Stimulated activated CD4-positive, alpha-beta T cell treated with anti-CD3 and anti-CD28 coated beads, Interleukin-1b, Interleukin-23, amount 100 ng/mL, for 4 hours (primary cell): ENCODE measurements at places on chromosomes 1 and 21.

- no peak for DNase-seq
Measured at GRCh38 chr1:192669174-192669573, 33.2 kb downstream of the RGS13 start.

DNA sequence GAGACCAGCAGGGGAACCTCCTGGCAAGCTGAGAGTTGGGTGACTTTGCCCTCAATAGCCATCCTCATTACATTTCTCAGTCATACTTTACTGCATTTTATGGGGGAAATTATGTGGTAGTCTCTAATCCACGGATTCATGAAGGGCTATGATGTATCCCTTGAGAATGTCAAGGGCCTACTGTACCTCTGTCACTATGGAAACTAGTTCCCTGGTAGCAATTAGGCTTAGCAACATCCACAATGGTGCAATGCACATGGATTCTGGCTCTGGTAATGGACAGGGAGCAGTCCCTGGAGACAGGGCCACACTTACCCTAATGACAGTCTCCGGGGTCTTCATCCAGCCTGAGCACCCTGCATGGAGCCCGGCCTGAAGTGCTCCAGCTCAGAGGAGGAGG lies 26.5 kb downstream of the LRRN2 start:
- DNase-seq: no peak

GRCh38 chr1:152160576-152160975 lies 1.5 kb upstream of the RPTN start:
- no peak for DNase-seq

DNA sequence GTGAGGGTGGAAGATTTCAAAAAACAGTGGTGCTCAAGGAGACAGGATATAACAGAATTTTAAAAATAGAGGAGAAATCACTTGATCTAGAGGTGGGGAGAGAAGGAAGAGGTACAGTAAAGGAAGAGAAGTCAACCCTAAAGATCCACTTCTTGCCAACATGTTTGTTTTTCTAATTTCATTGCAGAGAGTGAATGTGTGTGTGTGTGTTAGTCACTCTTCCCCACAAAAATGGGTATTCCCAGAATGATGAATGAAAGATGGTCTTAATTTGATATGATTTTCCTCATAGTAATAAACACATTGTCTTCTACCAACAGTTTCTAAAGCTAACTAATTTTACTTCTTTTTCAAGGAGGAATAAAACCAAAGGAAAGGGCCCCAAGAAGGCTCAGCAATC lies 74.2 kb upstream of the NGF start:
- DNase-seq: no peak

GRCh38 chr1:18484721-18485120 lies 4.0 kb downstream of the KLHDC7A start:
- no peak for DNase-seq

DNA sequence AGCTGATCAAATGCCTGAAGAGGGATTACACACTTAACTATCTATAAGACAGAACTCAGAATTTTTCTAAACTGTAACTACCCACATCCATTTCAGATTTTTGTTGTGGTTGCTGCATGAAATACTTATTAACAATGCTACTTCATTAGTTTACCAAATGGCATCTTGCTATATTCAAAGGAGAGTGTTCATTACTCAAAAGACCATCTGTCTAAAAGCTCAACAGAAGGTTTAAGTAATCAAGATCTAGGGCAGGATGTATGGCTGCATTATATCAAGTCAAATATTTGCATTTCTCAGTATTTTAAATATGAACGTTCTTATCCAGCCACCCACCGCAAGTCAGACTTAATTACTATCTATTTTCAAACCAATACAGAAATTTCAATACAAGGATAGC lies 79.9 kb downstream of the SIPA1L2 start:
- no peak for DNase-seq

- no peak for DNase-seq
Measured at GRCh38 chr1:171841931-171842761, 848 bp downstream of the DNM3 start.

- DNase-seq: no peak
Measured at GRCh38 chr1:3727042-3727824, 25.0 kb upstream of the CCDC27 start.

DNA sequence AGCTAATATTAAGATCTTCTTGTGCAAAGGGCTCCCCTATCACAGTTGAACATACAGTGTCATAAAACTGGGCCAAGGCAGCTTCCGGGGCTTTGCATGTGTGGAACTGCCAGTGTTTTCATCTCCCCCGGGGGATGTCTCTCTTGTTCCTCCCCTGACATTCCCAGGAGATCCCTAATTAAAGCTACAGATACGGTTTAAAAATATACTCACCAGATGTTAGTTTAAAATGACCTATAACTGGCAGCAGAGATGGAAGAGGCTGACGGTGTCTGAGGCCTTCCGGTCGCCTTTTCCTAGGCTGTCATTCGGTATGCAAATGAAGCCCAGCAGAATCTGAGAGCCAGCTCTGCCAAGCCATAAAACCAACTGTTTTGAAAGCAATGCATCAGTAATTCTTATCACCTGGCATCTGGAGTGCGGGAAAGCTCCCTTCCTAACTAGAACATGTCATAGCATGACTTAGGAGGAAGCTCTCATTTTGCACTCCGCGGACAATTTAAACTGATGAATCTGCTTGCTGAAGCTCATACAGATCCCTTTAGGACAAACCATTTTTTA lies 436.5 kb upstream of the VAMP3 start:
- DNase-seq: no peak

DNA sequence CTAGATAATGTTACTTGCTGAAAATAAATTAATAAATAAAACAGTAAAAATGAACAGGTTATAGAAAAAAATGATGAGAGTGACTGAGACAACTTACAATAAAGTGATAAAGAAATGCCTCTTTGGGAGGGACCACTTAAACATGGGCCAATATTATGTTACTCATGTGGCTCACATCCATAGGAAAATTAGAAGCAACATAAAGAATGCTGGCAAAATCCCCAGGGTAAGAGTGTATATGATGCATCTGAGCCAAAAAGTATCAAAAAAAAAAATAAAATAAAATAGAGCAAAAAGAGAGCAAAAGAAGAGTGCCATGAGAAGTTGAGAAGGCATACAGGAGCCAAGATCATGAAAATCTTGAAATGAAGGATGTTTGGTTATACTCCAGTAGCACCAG lies 818.0 kb downstream of the LTN1 start:
- DNase-seq: no peak

DNA sequence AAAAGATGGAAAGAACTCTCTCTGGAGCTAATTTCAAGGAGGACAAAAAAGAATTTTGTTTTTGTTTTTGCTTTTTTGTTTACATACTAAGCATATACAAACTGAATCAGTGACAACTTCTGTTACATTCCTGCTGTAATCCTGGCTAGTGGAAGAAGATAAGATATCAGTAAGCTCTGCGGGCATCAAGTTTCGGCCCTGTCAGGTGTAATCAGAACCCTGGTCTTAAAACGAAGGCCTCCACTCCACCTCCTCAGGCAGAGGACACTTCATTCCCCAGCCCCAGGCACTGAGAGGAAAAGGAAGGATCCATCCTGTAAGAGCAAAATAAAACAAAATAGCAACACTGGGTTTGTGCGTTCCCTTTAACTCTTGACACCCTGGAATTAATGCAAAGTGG lies 88.9 kb upstream of the ARHGAP29 start:
- DNase-seq: no peak

GRCh38 chr1:210445485-210445884 lies 116.8 kb downstream of the HHAT start:
- DNase-seq: no peak

DNA sequence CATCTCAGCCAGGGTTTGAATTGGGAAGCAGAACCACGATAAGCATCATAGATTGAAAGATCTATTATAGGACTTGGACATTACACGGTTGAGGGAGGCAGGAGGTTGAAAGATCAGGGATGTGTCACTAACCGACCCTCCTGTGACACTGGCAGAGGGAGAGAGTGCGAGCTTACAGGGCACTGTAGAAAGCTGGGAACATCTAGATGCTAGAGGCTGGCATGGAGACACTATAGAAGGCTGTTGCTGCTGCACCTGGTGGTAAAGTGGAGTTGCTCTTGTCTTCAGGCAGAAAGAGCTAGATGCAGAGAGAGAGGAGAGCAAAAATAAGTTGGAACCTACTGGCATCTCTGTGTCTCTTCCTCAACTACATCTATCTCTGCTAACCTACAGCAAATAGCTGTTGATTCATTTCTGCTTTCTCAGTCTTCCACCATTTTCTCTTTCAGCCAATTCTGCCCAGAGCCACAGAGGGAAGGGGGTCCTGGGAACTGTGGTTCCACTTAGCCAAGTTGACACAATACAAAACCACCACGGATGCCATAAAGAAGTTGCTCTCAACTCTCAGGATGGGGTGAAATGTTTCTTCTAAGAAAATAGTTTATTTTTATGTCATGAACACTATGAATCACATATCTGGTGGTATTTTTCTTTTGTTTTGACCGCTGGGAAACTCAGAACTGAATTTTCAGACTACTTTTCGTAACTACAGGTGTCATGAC lies 155.9 kb downstream of the ZNF281 start:
- no peak for DNase-seq

- no peak for DNase-seq
Measured at GRCh38 chr1:159987186-159987585, 33.1 kb upstream of the SLAMF9 start.

DNA sequence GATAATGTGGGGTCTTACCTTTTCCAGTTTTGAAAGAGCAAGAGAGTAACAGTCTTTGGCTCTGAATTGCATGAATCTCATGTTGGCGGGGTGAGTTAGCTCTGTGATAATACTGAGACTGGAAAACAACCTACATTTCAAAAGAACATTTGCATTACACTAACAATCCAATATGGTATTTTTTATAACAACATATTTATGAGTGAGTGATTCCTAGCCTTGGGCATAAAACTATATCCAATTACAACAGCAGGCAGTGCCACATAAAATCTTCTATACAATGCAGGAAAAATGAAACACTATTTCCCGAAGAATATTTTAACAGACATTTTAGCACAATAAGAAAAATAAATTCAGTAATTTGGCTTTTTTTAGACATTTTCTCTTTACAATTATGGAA lies 303.0 kb downstream of the KCNT2 start:
- DNase-seq: no peak

DNA sequence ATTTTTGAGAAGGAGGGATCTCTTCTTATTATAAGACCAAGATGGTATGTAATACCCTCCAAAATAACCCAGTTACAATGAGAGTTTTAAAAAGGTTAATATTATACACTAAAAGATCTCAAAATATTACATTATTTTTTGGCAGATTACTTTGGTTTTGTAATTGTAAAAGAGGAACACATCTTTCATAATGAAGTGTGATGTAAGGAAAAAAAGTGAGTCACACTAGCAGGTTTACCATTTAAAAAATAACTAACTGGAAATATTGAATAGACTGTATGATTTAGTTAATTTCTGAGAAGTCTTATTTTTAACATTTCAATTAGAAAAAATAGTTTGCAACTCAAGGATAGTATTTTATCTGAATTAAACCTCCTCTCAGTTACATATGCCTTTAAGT lies 1.1 kb downstream of the F5 start:
- DNase-seq: no peak

DNA sequence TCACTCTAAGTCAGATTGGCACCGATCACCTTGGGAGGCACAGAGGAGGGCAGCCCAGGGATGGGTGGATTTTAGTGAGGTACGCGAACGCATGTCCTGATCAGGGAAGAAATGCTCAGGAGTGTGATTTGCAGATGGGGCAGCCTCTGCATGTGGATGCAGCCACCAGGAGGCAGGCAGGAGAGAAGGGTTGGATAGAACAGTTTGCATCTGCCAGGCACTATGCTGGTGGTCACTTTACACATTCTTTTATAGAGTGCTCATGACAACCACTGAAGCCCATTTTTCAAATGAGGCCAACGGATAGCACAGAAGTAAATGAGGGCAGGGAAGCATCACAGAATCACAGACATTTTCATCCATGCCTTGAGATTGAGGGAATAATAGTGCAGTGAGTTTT lies 5.7 kb downstream of the LAMB3 start:
- DNase-seq: no peak

GRCh38 chr1:69441496-69441895 lies 126.2 kb upstream of the LRRC7 start:
- no peak for DNase-seq

- DNase-seq: no peak
Measured at GRCh38 chr1:32104127-32104526, 3.7 kb upstream of the KPNA6 start.

DNA sequence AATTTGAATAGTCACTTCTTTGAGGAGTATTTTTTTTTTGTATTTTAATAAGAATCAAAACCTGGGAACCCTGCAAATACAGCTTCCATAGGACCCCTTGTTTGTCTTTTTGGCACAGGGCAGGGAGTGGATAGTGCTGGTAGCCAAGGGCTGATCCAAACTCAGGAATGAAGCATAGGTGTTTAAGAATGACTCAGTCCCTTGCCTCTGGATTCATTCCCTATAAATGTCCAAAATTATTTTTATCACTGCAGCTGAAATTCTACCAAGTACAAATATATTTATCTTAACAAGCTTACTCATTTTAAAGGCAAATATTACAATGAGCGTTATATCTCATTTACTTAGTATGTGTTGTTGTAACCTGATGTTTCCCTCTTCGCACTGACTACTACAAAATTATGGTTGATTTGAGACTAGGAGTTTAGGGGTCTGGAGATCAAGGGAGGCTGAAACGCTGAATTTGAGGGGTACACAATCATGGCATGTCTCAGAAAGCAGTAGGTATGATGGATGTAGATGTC lies 278.6 kb upstream of the LYPLAL1 start:
- DNase-seq: no peak

DNA sequence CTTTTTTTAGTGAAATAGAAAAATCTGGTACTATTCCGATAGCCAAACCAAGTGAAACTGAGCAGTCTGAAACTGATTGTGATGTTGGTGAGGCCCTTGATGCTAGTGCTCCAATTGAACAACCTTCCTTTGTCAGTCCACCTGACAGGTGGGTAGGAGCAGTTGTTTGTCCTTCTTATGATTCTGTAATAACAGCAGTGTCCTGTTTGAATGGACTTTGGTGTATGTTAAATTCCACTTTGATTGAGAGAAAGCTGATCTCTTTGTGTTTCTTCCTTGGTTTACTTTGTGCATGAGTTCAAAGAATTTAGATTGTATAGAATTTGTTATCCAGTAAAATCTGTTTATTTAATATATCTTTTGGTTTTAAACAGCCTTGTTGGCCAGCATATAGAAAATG lies 24.3 kb downstream of the SUCO start:
- DNase-seq: no peak

GRCh38 chr1:246187834-246188372 lies 319.2 kb downstream of the SMYD3 start:
- no peak for DNase-seq

GRCh38 chr1:34113887-34114286 lies 51.1 kb downstream of the CSMD2 start:
- no peak for DNase-seq

DNA sequence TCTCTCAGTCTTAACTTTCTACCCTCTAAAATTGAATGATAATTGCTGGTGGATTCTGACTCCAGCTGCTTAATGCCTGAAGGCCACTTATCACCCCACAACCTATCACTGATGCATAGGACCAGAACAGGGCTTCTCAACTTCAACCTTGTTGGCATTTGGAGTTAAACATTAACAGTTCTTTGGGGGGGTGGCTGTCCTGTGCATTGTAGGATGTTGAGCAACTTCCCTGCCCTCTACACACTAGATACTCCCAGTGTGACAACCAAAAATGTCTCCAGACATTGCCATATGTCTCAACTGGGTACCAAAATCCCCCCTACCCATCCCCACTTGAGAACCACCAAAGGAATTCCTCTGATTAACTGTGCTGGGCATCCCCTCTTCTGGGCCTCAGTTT lies 275.4 kb upstream of the TMEM51 start:
- DNase-seq: no peak
